ENCODE measurements at places on chromosomes 2 and 18.
A peak's percentile ranks its signal among the peaks of the same experiment; 100 is the strongest.

GRCh38 chr2:120899771-120900170 is 164.1 kb downstream of the GLI2 start:
- no peak for DNase-seq

GRCh38 chr2:168583710-168584521 is 127.8 kb downstream of the CERS6 start:
- no peak for DNase-seq

DNA sequence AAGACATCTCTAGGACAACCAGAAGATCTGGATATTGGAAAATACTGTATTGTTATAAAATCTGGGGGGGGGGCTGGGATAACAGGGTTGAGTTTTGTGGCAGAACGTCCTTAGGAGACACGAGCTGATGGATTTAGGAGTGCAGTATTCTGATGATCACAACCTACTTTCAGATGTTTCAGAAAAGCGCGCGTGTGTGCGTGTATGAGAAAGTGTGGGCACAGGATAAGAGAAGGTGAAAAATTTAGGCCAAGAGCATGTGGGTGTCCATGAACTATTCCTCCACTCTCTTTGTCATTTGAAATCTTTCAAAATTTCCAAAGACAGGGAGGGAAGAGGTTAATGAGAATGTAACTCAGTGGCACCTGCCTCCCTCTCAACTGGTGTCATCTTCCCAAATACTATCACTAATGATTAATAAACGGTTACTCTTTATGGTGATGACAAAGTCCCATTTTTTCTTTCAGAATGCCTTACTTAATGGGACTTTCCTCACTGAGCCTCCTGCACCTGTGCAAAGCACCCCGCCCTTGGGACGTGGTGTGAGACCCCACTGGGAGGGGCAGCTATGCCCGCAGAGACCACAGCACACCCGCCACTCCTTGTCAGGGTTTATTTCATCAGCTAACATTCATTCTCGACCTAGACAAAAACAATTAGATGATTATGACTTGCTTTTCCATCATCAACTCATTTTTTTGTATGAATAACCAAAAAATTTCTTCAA is 53.6 kb downstream of the HS6ST1 start:
- DNase-seq, result no peak

GRCh38 chr2:235608200-235608887 is 114.5 kb downstream of the AGAP1 start:
- DNase-seq, result no peak

DNA sequence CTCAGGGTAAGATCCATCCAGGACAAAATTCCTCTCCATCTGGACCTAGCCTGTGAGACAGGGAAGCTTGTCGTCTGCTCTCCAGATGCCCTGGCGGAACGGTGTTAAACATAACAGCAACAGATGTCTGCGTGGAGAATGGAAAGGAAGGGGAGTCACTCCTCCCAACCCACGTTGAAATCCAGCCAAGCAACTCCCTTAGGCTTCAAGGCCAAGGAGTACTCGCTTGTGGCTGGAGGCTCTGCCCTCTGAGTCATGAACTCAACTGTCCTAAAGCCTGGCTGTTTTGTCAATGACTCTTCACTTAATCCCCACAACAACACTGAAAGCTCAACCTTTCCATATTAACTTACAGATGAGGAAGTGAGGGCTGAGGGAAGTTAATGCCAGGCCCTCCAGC is 42.2 kb downstream of the TPO start:
- DNase-seq, result no peak

GRCh38 chr2:88698027-88698413 is 6.5 kb downstream of the RPIA start:
- no peak for DNase-seq

GRCh38 chr18:41617647-41618046 is 337.4 kb upstream of the PIK3C3 start:
- no peak for DNase-seq

- no peak for DNase-seq
Observed at GRCh38 chr2:16578081-16578480, 87.6 kb downstream of the CYRIA start.

- DNase-seq, result no peak
Observed at GRCh38 chr2:105596411-105596921, 148.2 kb upstream of the NCK2 start.

DNA sequence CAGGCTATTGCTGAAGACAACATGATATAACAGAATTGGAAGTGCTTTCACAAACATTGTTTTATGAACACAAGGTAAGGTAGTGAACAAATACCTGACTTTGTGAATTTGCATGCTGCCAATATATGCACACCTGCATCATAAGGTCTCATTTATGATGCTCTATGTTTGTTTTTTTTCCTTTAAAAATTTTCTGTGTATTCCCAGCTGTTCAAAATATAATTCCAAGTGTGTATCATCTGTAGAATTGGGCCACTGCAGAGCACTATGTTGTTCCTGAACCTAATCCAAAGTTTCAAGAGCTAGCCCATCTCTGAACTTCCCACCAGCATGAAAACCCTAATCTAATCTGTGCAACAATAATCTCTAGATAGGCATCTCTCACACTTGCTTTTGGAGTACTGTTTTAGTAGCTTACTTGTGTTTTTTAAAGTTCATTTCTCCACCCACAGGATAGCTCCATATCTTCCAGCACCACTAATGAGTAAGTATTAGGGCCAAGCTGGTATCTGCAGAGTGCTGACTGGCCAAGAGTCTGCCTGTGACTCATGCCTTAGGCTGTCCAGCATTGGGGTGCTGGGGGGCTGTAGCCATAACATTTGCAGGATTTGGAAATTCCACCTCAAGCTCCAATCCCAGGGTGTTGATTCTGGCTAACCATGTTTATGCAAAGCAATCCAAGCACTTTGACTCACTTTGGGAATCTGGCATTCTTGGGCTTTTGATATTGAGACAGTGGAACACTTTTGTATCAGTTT is 208.2 kb upstream of the REV1 start:
- DNase-seq, result no peak

GRCh38 chr2:95277246-95277906 is 3.1 kb downstream of the PROM2 start:
- no peak for DNase-seq

GRCh38 chr2:240670950-240671349 is 11.7 kb downstream of the AQP12B start:
- no peak for DNase-seq

- DNase-seq, result no peak
Observed at GRCh38 chr2:74555610-74556103, 1.1 kb downstream of the DOK1 start.

- no peak for DNase-seq
Observed at GRCh38 chr2:170525566-170525900, 189.6 kb upstream of the SP5 start.

GRCh38 chr2:36356298-36356989 is 866 bp downstream of the CRIM1 start:
- no peak for DNase-seq

GRCh38 chr18:79870301-79871025 is 72.7 kb downstream of the KCNG2 start:
- no peak for DNase-seq

DNA sequence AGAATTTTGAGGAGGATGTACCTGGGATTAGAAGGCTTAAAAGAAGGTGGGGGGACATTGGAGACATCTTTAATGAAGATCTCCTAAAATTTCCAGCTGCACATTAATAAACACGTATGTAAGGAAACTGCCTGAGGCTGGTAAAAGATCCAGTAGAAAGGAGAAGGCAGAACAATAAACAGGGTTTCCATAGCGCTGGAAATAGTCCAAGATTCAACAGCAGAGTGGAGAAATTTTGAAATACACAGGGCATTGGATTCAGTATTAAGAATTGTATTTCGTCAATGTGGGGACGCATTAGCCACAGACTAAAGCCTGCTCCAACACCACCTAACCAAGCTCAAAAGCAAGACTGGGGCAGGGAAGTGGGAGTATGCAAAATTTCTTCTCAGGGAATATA is 606.9 kb upstream of the NRXN1 start:
- DNase-seq, result no peak

DNA sequence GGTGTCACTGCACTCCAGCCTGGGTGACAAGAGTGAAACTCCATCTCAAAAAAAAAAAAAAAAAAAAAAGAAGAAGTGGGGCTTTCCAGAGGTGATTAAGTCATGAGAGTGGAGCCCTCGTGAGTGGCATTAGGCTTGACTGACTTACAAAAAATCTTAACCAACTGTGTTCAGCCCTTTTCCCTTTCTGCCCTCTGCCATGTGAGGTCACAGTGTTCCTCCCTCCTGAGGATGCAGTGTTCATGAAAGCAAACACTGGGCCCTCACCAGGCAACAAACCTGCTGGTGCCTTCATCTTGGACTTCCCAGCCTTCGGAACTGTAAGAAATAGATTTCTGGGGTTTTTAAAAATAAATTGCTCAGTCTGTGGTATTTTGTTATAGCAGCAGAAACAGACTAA is 37.0 kb upstream of the METTL21A start:
- no peak for DNase-seq

DNA sequence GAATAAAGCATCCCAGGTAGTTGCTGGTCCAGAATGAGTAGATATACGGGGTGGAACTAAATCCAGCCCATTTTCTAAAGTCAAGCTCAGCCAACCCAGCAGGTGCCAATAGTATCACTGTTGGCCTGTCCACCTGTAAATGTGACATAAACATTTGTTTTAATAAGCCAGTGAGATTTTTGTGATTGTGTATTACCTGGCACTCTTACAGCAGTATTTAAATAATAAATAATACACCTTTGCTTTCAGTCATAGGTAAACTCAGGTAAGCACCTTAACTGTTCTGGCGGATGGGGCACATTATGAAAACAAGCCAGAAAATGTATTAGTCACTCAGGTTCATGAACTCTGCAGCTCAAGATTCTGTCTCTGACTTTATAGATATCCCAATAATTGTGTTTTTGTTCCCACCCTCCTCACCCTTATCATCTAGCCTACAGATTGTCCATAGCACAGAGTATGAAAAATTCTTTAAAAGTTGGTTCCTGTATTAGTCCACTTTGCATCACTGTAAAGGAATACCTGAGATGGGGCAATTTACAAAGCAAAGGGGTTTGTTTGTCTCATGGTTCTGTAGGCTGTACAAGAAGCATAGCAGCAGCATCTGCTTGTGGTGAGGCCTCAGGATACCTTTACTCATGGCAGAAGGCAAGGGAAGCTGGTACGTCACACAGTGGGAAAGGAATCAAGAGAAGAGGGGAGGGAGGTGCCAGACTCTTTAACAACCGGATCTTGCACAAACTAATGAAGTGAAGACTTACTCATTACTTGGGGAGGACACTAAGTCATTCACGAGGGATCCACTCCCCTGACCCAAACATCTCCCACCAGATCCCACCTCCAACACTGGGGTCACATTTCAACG is 73.0 kb upstream of the CYRIA start:
- no peak for DNase-seq

GRCh38 chr2:68256093-68256450 is 3.7 kb upstream of the PPP3R1 start:
- no peak for DNase-seq

GRCh38 chr2:19209575-19210341 is 148.7 kb downstream of the OSR1 start:
- no peak for DNase-seq

- no peak for DNase-seq
Observed at GRCh38 chr2:236794176-236794957, 224.7 kb downstream of the ACKR3 start.

- DNase-seq, result peak; percentile 47
Observed at GRCh38 chr2:160407393-160408172, 86.0 kb downstream of the RBMS1 start.

GRCh38 chr2:159034713-159035112 is 66.3 kb downstream of the TANC1 start:
- no peak for DNase-seq

DNA sequence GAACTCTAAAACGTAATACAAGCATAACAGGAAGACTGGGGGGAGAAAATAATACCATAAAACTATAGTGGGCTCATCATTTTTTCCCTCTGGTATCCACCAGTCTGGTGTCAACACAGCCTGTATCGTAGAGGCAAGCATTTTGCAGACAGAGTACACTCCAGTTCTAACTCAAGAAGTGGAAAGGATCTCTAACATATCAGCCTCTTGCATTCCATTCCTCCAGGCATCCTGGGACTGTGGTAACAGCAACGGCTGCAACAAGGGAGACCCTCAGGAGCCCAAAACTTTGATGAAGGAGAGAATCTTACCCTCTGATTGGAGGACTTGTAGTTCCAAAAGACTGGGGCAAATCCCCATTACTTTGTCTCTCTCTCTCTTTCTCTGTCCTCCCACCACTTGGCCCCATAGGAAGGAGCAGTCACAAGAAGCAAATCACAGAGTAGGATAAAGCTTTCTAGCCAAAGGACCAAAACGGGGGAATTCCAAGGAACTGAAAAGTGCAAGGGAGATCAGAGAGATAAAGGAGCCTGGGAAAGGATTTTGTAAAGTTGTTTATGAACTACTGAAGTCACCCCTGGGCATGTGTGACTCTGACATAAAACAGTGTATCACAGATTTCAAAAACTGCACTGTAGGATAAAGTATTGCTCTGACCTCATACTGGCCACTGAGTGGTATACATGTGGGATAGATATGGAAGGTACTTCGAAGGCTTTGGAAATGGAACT is 11.9 kb downstream of the FRZB start:
- DNase-seq, result no peak

- no peak for DNase-seq
Observed at GRCh38 chr2:161676902-161677496, 52.8 kb downstream of the SLC4A10 start.

DNA sequence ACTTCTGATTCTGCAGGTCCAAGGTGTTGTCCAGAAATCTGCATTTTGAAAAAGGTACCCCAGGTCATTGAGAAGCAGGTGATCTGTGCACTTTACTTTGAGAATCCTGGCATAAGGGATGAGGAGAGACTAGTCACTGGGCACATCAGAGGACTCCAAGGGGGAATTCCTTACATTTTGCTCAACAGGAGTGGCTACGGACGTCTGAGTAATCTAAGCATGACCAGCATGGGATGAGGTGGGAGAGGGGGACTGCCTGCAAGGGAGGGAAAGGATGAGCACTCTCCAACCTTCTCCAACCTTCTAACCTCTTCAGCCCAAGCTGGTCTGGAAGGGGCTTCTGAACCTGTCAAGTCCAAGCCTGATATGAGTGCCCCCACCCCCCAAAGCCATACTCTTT is 55.5 kb downstream of the MARCHF4 start:
- DNase-seq, result no peak

- no peak for DNase-seq
Observed at GRCh38 chr18:61414086-61414485, 80.9 kb downstream of the CDH20 start.

DNA sequence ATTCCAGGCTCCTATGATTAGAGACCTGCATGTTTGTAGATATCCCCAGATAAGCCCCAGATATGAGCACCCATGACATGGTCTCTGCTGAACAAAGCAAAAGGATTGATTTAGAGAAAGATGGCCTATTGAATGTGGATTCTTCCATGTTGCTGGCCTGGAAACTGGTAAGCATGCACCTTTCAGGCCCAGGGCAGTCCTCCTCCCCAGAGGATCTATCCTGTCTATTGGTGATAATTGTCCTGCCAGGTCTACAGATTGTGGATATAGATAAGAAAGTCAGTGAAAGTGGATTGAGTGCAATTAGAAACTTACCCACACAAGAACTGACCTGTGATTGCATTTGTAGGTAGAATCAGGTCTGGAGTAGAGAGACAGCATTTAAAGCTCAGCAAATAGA is 256.9 kb upstream of the SIX3 start:
- no peak for DNase-seq

- DNase-seq, result no peak
Observed at GRCh38 chr2:196144513-196145126, 26.8 kb downstream of the STK17B start.
